AG04450 (cell line): ENCODE measurements at places on chromosomes 11 and 22.

- no peak for DNase-seq
Observed at GRCh38 chr11:97269527-97269926, 879.7 kb downstream of the JRKL start.

- no peak for DNase-seq
Observed at GRCh38 chr11:44775366-44775984, 48.7 kb downstream of the TSPAN18 start.

- no peak for DNase-seq
Observed at GRCh38 chr11:1224491-1225385, 1.9 kb downstream of the MUC5B start.

DNA sequence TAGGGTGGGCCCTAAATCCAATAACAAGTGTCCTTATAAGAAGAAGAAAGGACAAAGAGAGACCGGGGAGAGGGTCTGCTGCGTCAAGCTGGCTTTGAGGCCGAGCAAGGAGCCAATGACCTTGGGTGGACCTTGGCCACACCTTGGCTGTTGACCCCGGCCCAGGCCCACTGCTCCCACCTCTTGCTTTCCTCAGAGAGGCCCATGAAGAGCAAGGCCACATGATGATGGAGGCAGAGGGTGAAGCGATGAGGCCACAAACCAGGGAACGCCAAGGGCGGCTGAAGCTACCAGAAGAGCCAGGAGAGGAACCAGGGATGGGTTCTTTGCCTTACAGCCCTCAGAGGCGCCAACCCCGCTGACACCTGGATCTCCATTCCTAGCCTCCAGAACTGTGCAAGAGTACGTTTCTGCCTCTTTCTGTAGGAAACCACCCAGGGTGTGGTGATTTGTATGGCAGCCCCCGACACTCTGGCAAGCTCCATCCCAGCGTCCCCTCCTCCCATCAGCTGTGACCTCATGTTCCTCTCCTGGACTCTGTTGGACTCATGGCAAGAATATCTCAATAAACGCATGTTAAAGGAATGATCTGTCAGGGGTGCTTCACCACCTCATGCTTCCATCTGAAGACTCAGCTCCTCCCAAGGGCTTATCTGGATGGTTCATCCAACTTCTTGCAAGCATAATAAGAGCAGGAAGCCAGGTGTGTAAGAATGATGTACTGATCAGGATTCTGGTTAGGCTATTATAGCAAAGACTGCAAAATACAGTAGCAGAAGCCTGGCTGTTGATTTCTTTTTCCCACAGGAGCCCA, 41.6 kb upstream of the LINC01488 start:
- DNase-seq = no peak

- DNase-seq = no peak
Observed at GRCh38 chr22:28346308-28346707, 333.3 kb downstream of the TTC28 start.

DNA sequence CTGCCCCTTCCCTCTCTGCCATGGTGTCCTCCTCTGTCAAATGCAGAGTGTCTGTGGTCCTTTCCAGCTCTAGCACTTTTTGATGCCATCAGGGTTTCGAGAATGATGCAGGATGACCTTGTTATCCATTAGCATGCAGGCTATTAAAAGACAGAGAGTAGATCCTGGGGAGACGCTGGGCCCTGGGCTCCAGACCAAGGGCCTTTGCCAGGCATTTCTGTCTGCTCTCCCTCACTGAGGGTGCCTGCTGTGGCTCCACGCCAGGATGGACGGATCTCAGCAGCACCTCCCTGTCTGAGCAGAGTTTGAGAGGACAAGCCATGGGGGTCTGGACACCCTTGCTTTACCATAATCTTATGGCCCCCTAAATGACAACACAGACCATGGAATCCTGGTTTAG, 110.8 kb upstream of the CD82 start:
- no peak for DNase-seq
